ENCODE measurements at places on chromosomes 7 and 10.

GRCh38 chr7:68688416-68689086 lies 909.7 kb upstream of the AUTS2 start:
- no peak for DNase-seq

GRCh38 chr7:121394709-121395140 lies 1.4 kb downstream of the FAM3C start:
- DNase-seq = no peak

- DNase-seq = no peak
These were observed 85.4 kb downstream of the HDAC9 start for GRCh38 chr7:18580950-18581349.

DNA sequence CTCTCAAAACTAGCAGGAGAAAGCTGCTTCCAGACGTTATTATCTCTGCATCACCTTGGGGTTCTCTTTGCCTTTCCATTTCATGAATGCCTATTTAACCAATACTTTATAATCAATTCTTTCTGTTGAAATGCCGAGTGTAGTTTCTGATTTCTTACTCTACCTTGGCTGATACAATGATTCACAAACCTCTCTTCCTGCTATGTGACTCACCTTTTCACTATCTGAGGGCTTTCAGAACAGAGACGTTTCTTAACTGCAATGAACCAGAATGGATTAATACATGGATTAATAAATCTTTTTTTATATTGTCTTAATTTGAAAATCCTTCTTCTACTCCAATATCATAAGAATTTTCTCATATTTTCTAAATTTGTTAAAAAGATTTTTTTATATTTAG lies 46.4 kb upstream of the ZNF746 start:
- no peak for DNase-seq

GRCh38 chr7:10888861-10889260 lies 84.8 kb upstream of the PHF14 start:
- DNase-seq = no peak

- DNase-seq = no peak
These were observed 18.5 kb upstream of the TAS2R40 start for GRCh38 chr7:143203386-143203785.

DNA sequence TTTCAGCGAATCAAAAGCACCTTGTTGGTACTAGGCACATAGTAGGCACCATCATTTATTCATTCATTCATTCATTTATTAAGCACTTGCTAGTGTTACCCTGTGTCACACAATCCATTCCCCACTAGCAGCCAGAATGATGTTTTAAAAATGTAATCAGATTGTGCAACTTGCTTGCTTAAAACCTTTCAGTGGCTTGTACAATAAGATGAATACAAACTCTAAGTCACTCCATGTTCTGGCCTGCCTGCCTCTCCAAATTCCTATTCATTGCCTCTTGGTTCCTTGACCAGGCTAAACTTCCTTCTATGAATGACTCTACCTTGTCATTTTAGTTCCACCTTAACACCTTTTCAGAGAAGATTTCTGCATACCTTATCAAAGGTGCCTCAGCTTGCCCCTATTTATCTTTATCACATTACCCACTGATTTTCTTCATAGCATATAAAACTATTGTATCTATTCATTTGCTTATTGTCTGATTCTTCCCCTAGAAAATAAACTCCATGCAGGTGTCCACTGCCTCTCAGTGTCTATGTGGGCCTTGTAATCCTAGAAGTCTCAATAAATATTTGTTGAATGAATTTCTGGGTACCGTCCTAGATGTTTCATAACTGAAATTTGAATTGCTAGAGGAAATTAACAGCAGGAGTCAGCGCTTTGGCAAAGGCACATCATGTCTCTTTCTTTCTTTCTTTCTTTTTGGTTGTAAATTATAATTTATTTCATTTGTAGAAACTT lies 169.5 kb downstream of the TMEM26 start:
- no peak for DNase-seq

DNA sequence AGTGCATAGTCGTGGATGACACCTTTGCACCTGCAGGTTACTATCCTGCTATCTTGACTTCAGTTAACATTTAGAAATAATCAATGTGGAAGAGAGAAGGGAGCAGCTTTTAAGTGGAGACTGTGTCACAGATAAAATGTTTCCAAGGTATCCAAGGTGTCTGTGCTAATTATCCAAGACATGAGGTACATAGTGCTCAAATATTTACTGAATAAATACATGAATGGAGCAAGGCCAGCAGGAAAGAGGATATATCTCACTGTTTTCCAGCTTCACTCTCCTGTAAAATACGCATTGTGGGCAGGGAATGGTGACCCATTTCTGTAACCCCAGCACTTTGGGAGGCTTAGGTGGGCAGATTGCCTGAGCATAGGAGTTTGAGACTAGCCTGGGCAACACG lies 552.4 kb downstream of the PHTF2 start:
- no peak for DNase-seq

GRCh38 chr7:100968031-100968430 lies 1.3 kb upstream of the MUC12 start:
- no peak for DNase-seq

GRCh38 chr10:92720831-92721165 lies 31.0 kb downstream of the HHEX start:
- DNase-seq = no peak

- DNase-seq = no peak
These were observed 625 bp upstream of the GSTO2 start for GRCh38 chr10:104268405-104268712.

GRCh38 chr10:13529714-13529973 lies 830 bp upstream of the BEND7 start:
- DNase-seq = no peak

DNA sequence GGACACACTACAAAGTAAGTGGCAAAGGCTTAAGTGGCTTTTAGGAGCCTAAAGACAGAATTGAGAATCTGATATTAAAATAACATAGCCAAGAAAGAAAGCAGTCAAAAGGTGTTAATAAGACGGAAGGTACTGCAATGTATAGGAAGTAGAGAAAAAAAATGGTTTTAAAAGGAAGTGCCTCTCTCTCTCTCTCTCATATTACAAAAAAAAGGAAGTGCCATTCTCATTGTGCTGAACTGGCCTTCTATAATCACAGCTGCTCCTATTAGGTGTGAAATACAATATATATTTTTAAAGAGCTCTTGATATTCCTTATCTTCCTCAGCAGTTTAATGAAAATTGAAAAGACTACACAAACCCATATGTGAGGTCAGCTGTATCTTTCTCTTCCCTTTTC lies 199.4 kb upstream of the NPVF start:
- DNase-seq = no peak

- no peak for DNase-seq
These were observed 74.6 kb downstream of the WAPL start for GRCh38 chr10:86446987-86447386.

GRCh38 chr7:30910411-30911073 lies 1.1 kb upstream of the AQP1 start:
- DNase-seq = no peak

DNA sequence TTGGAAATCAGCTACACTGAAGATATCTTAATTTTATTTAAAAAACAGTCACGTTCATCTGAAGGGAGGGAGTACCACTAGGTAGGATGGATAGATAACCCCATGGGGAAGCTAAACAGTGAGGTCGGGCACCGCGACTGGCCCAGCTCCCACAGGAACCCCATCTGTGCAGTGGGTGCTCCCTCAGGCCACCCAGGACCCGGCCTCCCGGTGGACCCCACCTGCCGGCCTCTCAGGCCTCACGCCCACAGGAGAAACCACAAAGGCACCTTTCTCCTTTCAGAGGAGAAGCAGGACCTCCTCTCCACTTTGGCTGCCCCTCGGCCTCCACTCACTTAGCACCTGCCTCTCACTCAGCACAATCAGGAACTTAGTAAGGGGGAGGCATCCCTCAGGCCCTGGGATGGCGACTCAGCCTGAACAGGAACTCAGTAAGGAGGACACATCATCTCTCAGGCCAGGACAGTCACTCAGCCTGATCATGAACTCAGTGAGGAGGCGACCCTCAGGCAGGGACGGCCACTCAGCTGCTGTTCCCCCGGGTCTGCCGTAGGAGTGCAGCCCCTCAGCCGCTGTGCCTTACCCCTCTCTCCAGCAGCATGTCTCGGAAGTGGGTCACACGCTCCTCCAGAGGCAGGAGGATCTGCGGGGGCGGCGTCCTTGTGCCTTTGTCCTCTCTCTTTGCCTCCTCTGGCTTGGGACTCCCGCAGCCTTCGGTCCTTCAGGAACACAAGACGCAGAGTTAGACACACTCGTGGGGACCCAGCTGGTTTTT lies 195.1 kb downstream of the TCERG1L start:
- no peak for DNase-seq

- DNase-seq = no peak
These were observed 115.9 kb upstream of the CACUL1 start for GRCh38 chr10:118870467-118871243.

DNA sequence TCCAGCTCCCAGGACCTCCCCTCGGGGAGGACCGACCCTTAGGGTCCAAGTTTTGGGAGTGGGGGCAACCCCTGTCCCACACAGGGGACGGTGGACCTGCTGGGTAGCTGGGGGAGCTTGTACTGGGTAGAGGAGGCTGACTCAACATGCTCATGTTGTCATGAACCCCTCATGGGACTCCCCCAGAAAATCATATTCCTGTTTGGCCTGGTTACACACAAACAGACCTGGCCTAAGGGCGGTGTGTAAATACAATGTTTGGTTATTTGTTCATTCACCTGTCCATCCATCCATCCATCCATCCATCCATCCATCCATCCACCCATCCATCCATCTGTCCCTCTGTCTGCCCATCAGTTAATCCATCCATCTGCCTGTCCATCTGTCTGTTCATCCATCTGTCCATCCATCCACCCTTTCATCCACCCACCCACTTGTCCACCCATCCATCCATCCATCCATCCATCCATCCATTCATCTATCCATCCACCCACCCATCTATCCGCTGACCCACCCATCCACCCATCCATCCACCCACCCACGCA lies 92.9 kb downstream of the DNAJB6 start:
- DNase-seq = no peak

GRCh38 chr10:119233821-119234220 lies 26.4 kb downstream of the GRK5 start:
- DNase-seq = no peak

DNA sequence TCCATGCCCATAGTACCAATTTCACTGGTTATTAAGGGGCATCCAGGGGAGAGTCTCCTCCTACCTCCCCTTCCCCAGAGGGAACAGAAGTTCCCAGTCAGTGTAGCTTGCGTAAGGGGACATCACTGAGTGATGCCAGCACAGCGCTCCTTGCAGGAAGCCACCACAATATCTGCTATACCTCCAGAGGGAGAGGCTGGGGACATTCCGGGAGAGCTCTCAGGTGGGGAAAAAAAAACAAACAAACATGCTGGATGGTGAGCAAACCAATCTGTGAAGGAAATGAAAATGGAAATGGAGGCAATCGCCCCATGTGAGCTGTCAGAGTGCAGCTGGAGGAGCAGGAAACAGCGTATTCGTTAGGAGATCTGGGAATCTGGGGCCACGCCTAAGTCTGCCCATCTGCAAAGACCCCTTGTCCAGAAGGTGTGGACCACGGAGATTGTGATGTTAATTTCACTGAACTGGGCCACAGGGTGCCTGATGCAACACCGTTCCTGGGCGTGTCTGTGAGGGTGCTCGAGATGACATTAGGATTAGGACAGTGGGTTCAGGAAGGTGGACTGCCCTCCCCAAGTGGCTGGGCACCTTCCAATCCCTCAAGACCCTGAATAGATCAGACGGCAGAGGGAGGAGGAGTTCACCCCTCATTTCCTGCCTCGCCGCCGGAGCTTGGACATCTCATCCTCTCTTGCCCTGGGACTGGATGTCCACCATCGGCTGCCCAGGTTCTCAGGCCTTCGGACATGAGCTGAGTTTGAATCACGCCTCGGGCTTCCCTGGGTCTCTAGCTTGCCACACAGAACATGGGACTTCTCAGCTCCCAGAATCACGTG lies 30.5 kb downstream of the GNA12 start:
- DNase-seq = no peak

DNA sequence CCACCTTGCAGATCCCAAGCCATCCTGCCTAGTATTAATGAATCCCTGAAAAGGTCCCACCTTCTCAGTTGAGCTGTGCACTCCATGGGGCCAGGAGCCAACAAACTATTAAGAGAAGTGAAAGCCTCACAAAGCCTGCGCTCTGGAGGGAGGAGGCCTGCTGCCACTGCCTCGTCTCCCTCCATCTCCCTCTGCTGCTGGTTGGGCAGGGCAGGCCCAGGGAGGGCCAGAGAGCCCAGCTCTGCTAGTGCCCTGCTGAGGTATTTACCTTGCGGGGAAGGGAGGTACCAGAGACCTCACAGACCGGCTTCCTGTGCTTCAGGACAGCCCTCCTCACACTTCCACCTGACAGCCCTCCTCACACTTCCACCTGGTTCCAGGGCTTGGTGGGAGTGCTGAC lies 171.5 kb downstream of the SH3PXD2A start:
- DNase-seq = no peak

DNA sequence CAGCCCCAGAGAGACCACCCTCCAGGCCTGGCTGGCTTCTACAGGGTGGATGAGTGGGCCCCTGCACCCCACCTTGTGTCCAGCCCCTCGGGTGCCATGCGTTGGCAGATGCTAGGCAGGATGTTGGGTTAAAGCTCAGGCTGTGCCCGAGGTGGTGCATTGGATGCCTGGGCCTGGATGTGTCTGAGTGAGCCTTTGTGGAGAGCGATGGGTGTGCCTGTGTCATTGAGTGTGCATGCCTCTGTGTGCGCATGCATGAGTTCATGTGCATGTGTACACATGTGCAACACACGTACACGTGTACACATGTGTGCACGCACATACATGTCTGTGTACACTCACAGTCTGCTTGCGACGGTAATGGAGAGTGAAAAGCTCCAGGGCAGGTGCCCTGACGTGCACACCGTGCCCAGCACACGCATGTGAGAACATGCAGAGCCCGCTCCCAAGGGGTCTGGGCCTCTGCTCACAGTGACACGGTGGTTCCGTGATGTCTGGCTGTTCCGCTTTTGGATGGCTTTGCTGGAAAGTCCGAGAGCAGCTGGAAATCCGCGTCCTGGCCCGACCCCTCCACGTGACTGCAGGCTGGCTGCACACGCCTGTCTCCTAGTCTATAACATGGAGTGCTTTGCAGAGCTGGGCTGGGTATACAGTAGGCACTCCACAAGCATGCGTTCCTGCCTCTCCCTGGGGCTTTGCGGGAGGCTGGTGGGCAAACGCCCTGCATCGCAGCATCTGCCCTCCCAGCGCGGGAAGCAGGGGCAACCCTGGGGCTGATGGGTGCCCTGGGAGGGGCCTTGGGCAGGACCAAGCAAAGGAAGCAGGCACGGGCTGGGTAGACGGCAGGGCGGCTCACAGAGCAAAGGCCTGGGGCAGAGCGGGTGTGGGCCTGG lies 36.9 kb downstream of the ELFN1 start:
- no peak for DNase-seq

- no peak for DNase-seq
These were observed 234.3 kb upstream of the IGFBP3 start for GRCh38 chr7:46155367-46155766.

GRCh38 chr7:149811221-149811620 lies 27.0 kb upstream of the ZNF862 start:
- no peak for DNase-seq

GRCh38 chr10:69315100-69315542 lies 36.8 kb downstream of the HK1 start:
- no peak for DNase-seq

- DNase-seq = no peak
These were observed 365.1 kb downstream of the BBS9 start for GRCh38 chr7:33494474-33494873.

GRCh38 chr7:112484671-112485167 lies 3.9 kb downstream of the LSMEM1 start:
- no peak for DNase-seq
